Activated CD8-positive, alpha-beta memory T cell treated with anti-CD3 and anti-CD28 coated beads for 1 hour (primary cell): ENCODE measurements at places on chromosomes 1 and 21.

- DNase-seq: no peak
Measured at GRCh38 chr1:236565530-236565929, 38.8 kb downstream of the HEATR1 start.

GRCh38 chr21:42440187-42440792, 36.6 kb downstream of the UBASH3A start:
- DNase-seq: no peak

DNA sequence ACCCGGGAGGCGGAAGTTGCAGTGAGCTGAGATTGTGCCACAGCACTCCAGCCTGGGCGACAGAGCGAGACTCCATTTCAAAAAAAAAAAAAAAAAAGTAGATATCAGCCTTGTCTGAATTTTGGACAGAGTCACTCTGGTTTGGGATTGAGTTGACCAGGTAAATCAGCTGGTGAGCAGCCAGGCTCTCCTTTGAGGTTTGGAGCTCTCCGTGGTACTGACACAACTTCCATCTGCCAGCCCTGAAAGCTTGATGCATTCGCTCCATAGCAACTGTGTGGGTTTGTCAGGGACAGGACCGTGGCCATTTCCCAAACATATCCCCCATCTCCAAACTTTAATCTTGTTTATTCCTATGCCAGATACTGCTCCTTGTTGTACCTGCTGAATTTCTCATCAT, 155.2 kb downstream of the DMRTA2 start:
- DNase-seq: no peak

DNA sequence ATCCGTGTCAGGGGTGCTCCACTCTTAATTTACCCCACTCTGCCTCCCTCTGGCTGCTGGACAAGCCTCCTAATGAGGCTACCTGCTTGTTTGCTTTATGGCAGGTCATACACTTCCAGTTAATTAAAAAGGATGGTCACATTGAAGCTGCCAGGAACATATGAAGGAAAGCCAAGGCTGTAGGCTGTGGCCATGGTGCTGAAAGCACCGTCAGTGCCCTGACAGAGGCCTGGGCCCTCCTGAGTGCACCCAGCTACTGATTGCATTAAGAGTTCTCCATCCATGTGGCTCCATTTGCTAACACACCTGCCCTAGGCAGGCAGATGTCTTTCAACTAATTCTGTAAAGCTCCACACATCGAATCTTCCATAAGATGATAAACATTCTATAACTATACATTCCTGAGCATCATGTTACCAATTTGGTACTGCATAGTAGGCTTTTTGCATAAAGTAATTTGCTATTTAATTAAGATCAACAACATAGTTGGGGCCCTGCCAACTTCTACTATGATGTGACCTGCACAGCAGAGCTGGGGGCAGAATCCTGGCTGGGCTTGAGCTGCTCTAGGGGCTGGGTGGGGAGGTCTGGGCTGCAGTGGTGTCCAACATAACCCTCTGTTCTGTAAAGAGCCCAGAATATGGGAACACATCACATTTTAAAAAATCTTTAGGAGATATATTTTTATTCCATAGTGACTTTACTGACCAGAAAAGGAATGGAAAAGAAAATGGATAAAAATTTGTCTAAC, 224.8 kb downstream of the SIPA1L2 start:
- DNase-seq: no peak

DNA sequence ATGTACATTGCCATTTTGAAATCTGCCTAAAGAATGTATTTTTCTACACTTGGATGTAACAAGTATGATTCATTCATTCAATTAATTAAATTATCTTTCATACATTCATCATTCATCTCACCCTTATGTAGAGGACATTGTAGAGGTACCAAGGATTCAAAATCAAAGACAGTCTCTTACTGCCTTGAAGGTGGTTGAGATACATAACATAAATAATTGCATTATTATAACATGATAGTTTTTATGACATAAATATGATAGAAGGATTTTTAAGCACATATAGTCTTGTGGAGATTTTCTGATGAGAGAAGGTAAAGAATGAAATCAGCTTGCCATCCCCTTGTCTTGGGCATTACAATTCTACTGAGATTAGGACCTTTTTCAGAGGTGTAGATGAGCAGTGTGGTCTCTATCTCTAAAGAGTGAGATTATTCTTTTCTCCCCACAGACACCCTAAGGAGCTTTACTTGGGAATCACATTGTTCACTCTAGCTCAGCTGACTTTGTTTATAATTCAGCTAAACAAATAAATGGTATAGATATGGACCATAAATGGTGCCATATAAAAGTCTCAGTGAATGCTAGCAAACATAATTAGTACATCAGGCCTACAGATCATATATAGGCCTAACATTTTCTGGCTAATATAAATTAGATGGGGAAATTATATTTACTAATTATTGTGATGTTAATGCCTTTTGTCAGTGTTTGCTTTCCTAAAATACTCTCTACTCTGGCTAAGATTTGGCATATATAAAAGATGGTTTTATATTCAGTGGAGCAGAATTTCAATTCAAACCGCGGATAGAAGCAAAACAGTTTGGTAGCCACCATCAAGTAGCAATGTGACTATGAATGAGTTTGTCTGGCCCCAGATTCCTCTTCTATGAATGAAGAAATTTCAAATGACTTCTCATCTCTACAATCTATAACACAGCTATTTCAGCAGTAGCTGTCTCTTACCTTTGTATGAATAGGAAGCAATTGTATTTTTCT, 1.9 kb downstream of the RGS1 start:
- no peak for DNase-seq

GRCh38 chr1:67723620-67724019, 38.6 kb downstream of the GADD45A start:
- DNase-seq: no peak

- DNase-seq: no peak
Measured at GRCh38 chr1:66214901-66215300, 319.1 kb upstream of the SGIP1 start.

GRCh38 chr1:25504706-25505595, 38.5 kb upstream of the LDLRAP1 start:
- no peak for DNase-seq

GRCh38 chr1:76190749-76191424, 116.3 kb downstream of the ST6GALNAC3 start:
- no peak for DNase-seq

DNA sequence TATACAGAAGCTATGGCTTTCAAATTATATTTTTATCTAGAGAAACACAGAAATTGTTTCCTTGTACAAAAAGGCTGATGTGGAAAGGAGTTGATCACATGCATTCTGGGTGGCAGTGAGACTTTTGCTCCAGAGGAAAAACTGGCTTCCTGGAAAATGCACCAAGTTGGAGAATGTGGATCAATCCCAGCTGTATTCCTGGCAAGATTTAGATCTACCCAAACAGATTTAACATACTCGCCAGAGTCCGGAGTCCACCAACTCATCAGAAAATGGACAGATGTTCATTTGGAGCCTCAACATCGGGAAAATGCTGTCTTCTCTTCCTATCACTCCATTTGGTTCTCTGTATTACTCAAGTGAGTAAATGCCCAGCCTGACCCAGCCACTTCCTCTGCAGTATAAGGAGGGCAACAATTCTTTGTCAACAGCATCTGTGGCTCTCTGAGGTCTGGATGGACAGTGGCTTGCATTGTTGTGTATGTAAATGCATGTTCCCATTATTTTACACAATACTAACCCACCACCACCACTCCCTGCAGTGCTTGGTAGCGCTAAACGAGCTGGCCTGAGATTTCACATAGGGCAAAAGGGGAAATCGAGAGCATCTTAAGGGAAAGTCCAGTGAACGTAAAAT, 226.2 kb upstream of the IRF2BP2 start:
- DNase-seq: no peak

- DNase-seq: no peak
Measured at GRCh38 chr1:39154553-39155421, 49.7 kb upstream of the MACF1 start.

- no peak for DNase-seq
Measured at GRCh38 chr1:53644496-53644895, 94.5 kb downstream of the GLIS1 start.

- DNase-seq: no peak
Measured at GRCh38 chr1:229846351-229846750, 220.3 kb downstream of the URB2 start.

DNA sequence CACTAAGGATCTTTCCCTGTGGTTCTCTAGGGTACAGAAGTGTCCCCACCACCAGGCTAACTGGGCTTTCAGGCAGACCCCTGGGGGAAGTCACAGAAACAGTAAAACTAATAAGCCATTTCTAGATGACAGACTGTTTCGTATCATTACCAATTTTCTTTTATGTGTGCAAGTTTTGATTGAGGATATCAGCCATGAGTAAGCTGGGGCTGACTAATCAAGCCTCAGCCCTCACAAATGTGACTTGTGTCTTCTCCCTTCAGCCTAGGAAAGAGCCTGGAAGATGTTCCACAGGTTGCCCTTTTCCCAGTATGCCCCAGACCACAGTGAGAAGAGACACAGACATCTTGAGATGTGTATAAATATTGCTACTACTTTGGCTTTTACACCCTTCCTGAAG, 10.5 kb downstream of the PTGFRN start:
- no peak for DNase-seq

DNA sequence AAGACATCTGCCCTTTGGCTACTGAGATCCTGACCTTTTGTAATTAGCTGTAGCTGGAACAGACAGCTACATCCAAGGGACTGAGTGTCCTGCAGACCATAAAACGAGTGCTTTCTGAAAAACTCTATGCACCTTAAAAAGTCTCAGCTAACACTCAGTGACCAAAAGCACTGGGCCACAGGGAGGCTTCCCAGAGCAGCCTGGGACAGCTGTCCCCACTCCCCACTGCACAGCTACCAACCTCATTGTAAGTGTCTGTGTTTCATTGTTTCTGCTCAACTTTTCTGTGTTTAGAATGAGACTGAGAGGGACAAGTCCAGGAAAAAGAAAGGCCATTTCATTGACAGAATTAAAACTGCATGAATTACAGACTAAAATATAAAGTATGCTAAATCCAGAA, 80.7 kb downstream of the SMYD2 start:
- no peak for DNase-seq

DNA sequence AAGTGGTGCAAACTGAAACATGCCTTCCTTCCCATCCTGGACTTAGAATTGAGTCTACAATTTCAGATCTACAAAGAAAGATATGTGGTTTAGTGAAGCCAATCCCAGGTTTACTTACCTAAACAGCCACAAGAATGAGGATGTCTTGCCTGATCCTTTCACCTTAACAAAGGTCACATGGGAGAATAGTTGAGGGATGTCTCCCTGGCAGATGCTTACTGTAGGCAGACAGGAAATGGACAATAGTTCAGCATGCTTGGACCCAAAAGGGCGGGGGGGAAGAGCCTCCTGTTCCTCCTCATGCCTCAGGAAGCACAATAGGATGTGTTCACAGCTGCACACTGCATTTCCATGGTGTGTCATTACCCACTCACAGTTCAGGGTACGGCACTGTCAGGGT, 492.7 kb upstream of the USP24 start:
- DNase-seq: no peak

- DNase-seq: no peak
Measured at GRCh38 chr21:14864211-14865021, 200.4 kb downstream of the NRIP1 start.

DNA sequence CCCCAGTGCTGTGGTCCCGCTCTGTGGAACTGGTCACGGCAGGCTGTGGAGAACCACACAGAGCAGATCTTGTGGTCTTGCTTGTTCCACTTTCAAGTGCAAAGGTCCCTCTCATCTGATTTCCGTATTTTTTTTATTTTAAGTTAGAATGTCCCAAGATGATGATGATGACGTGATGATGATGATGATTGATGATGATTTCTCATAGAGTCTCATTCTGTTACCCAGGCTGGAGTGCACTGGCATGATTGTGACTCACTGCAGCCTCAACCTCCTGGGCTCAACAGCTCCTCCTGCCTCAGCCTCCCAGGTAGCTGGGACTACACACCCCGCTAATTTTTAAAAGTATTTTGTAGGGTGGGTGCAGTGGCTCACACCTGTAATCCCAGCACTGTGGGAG, 12.2 kb downstream of the EVA1C start:
- DNase-seq: no peak

- no peak for DNase-seq
Measured at GRCh38 chr1:188514917-188515316, 1686.2 kb downstream of the PLA2G4A start.

- DNase-seq: no peak
Measured at GRCh38 chr1:3139451-3139852, 70.4 kb downstream of the PRDM16 start.

DNA sequence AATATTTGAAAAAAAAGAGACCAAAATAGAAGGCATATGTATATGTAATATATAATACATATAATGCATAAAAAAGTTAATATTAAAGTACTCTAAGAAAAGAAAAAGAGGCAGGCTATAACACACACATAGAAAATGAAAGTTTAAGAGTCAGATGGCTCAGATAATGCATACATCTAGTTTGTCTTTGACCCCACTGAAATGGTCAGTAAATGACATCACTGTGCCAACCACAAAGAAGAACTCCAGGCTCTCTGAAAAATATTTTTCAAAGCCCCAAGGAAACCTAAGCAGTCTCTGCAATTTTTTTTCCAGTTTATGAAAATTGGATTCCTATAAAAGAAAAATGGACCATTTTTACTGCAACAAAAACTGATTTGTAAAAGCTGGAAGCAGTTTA, 55.4 kb upstream of the SCYL3 start:
- DNase-seq: no peak

DNA sequence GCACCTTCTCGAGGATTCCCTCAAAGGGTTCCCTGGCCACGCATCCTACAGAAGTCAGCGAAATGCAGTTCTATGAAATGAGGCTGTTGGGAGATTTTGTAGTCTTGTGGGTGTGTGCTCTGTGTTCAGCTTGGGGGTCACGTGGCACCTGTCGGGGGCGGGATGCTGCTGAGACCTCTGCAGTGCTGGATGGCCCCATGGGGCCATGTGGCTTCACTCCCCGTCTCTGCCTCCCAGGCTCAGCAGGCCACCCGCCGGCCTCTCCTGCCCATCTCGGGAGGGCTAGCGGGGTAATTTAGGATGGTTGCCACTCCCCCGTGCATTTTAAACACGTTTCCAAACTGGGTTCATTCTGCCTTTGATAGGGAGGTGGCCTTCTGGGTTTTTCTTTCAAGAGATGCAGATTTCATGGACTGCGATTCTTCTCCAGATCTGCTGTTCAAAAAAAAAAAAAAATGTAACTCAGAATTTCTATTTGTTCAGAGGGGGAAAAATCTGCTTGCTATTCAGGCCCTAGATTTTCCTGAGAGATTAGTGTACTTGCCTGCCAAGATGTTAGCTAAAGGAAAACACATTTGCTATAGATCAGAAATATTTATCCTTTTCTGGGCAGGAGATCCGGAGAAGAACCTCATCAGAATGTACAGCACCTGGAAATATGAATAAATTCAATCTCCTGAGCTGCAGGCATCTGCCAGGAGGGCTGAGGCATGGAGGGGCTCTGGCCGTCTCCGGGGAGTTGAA, 277.2 kb upstream of the VAMP3 start:
- no peak for DNase-seq

GRCh38 chr1:97691325-97691724, 229.5 kb downstream of the DPYD start:
- no peak for DNase-seq

- no peak for DNase-seq
Measured at GRCh38 chr1:46508757-46509156, 19.1 kb downstream of the DMBX1 start.

- DNase-seq: no peak
Measured at GRCh38 chr1:68057564-68057963, 7.1 kb upstream of the DIRAS3 start.

- no peak for DNase-seq
Measured at GRCh38 chr1:226825037-226825745, 45.2 kb upstream of the PSEN2 start.

- DNase-seq: no peak
Measured at GRCh38 chr1:228930479-228930957, 195.2 kb downstream of the RHOU start.
